ENCODE measurements at places on chromosomes 5 and 9.

- no peak for DNase-seq
Measured at GRCh38 chr5:123265551-123265950, 157.7 kb downstream of the CEP120 start.

- DNase-seq = no peak
Measured at GRCh38 chr5:140345919-140346347, 470 bp downstream of the HBEGF start.

- no peak for DNase-seq
Measured at GRCh38 chr5:172096207-172096940, 89.9 kb upstream of the FBXW11 start.

DNA sequence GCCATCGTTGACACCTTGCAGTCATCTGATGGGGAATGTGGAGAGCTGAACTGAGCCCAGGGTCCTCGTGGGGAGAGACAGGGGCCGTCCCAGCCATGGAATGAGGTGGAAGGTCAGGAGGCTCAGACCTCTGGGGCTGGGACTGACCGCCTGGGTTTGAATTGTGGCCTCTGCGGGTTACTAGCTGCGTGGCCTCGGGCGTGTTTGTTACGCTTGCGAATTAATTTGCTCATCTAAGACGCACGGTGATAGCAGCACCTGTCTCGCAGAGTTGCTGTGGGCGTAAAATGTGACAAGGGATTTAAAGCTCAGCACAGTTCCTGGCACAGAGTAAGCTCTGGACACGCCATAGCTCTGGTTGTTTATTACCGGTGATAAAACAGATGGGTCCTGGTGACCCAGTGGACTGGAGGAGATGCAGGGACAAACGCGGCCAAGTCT, 19.4 kb upstream of the DAB2IP start:
- no peak for DNase-seq

- DNase-seq = no peak
Measured at GRCh38 chr9:106622164-106622487, 240.8 kb upstream of the ZNF462 start.

GRCh38 chr9:100990605-100991381, 37.7 kb upstream of the PLPPR1 start:
- no peak for DNase-seq

DNA sequence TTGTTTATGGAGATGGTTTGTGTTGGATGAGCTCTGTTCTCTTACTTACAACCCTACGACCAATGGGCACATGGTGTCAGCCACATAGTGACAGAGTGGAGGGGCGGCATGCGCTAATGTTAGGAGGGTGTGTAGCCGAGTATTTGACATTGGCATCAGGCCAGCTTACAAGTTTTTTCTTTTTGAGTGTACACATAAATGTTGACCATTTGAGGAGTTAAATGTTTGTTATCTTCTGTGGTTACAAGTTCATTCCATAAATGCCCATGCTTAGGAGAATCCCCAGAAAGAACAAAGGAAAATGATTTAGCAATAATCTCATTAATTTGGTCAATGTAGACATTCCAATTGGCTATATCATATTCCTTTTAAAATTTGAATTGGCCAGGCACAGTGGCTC, 180.1 kb upstream of the ELL2 start:
- no peak for DNase-seq

- DNase-seq = no peak
Measured at GRCh38 chr9:8337834-8338766, 538.5 kb upstream of the DMAC1 start.

GRCh38 chr9:638152-638551, 203.3 kb upstream of the DMRT1 start:
- no peak for DNase-seq

- DNase-seq = no peak
Measured at GRCh38 chr9:107630156-107630555, 140.6 kb upstream of the KLF4 start.

- no peak for DNase-seq
Measured at GRCh38 chr5:13510616-13511015, 433.9 kb downstream of the DNAH5 start.

- no peak for DNase-seq
Measured at GRCh38 chr5:66151030-66151429, 6.9 kb downstream of the SREK1 start.

DNA sequence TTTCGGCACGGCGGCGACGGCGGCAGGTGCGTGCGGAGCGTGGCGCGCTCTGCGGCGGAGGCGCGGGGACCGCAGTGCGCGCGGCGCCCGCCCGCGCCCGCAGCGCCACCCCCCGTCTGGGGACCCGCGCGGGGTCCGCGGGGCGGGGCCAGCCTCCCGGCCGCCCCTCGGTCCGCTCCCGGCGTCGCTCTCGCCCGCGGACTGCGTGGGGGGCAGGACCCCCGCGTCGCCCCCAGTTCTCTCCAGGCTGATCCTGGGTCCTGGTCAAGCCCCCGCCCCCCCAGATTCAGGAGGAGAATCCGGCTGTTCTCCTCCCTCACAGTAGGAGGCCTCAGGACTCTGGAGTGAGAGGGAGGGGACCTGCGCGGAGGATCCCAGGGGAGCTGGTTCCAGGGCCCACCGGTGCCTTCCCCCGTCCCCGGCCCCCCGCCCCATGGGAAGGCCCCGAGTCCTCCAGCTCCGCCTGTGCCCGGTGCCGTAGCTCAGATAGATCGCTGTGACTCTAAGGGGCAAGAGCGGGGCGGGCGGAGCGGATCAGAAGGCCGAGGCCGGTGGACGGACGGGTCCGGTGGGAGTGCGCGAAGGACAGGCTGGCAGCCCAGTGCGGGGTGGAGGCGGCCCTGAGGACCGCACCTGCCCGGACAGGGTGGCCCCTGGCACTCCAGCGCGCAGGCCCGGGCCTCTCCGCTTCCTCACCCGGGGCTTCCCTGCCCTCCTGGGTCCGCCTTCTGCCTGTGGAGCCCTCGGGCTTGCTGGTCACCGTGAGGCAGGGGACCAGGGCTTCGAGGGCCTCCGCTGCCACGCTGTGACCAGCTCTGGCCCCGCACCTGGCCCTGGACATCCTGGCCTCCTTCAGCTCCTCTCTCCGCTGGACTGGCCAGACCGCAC, at the start of gene RNF208:
RNF208 (minus strand) TSS at position 51 of the 888 bp plus-strand sequence. CDS start 1,028 bp downstream, outside the sequence.
- no peak for DNase-seq

- no peak for DNase-seq
Measured at GRCh38 chr9:109017493-109017892, 4.2 kb upstream of the CTNNAL1 start.

- DNase-seq = no peak
Measured at GRCh38 chr9:14441976-14442651, 128.2 kb upstream of the NFIB start.
